GDM1 (cell line): ENCODE measurements at places on chromosomes 3 and 15.

- DNase-seq = peak; percentile 32
Observed at GRCh38 chr3:38521391-38521987, 25.3 kb downstream of the EXOG start.

DNA sequence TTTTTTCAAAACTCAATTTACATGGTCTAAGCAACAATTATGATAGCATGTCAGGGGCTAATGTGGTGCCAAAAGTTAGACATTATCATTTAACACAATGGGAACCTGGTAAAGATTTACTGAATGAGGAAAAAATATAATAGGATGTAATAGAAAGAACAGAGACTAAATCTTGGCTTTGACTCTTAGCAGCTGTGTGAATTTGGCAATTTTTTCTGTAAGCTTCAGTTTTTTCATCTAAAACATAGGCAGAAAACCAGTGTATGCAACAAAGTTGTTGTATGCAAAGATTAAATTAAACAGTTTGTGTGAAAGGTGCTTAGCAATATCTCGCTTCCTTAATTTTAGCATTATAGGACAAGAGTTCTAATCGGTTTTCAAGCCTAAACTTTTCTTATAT, 57.6 kb downstream of the ZBTB20 start:
- DNase-seq = no peak

- no peak for DNase-seq
Observed at GRCh38 chr15:50669611-50670010, 17.0 kb downstream of the TRPM7 start.

DNA sequence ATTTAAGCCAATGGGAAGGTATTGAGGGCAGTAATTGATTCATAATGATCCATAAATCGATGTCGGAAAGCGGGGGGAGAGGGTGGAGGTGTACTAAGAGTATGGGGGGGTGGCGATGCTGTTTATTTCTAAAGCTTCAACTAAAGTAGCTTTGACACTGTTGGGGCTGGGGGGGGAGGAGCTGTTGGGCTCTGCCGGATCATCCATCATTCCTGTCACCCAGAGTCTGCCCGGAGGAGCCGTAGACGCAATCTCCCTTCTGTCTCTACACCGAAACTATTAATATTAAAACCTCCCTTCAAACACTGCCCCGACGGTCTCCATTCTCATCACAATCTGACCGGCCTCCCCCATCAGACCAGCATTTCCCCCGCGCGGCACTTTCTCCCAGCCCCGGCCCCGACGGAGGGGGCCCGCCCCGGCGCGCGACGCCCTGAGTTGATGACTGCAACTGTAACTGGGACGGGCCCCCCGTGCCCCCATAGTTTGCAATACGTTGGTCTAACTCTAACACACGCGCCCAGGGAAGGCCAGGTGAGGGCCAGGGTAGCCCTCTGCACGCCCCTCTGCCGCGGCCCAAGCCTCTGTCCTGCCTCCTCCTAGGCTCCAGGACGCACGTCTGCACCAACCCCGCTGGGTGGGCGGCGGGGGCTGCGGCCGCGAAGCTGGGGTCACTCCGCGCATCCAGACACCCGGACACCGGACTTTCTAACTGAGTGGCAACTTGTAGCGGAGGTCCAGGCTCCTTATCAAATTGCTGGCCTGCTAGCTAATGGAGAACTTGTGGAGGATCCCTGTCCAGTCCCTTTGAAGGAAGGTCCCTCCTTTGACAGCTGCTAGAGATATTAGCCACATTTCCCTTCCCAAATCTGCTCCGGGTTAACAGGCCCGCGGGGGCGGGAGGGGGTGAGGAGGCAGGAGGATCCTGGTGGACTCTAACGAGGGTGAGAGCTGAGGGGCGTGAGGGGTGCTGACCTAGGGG, 212.0 kb downstream of the MEIS2 start:
- no peak for DNase-seq

DNA sequence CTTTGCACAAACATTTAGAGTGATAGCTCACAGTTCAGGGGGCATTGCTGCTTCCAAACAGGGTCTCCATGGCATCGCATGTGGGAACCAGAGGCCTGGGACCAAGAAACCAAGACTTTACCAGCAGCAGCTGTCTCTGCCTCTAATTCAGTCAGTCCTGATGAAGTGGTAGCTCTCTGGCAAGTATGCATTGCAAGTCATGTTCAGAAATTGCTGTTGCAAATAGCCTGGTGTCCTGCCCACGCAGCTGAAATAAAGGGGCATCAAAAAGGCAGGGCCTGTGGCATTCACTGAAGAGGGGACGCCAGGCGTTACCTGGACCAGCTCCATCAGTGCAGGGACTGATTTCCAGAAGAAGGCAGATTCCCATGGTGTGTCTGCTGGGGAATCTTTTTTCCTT, 121.3 kb downstream of the CD47 start:
- DNase-seq = no peak

DNA sequence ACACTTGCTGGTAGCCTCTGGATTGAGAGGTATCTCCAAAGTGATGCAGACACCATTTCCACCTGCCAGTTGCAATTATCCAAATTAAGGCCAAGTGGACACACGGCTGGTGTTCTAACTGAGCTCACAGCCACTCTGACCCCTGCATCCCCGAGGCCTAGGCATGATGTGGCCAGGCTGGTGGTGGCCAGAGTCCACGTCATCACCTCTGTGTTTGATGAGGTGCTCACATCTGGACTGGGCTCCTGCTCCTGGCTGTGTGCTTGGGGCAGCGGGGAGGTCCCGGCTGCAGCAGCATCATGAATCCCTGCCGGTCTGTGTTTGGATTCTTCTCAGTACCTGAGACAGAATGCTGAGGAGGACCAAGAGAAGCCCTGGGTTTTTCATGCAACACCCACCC, 4.9 kb downstream of the OXTR start:
- no peak for DNase-seq

GRCh38 chr3:55077726-55078125, 149.9 kb upstream of the LRTM1 start:
- no peak for DNase-seq

- no peak for DNase-seq
Observed at GRCh38 chr3:28841441-28841840, 439.4 kb upstream of the RBMS3 start.

DNA sequence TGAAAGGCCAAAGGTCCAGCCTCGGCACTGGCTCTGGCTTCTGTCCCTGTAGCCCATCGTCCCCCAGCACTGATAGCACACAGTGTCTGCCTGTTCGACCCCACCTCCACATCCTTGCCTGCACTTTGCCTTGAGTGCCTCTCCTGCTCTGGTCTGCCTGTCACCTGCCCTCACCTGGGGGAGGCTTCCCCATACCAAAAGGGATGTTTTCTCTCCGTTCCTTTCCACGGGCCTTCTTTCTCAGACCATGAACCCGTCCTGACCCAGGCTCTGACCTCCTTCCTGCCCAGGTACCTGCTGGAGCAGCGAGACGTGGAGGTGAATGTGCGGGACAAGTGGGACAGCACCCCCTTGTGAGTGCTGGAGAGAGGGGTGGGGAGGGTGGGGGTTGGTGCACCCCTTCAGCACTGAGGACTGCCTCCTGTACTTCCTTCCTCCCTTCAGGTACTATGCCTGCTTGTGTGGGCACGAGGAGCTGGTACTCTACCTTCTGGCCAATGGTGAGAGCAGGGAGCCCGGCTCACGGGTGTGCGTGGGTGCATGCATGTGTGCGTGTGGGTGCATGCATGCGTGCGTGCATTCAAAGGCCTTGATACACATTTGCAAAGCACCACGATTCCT, 1.5 kb downstream of the ABTB1 start:
- DNase-seq = no peak

DNA sequence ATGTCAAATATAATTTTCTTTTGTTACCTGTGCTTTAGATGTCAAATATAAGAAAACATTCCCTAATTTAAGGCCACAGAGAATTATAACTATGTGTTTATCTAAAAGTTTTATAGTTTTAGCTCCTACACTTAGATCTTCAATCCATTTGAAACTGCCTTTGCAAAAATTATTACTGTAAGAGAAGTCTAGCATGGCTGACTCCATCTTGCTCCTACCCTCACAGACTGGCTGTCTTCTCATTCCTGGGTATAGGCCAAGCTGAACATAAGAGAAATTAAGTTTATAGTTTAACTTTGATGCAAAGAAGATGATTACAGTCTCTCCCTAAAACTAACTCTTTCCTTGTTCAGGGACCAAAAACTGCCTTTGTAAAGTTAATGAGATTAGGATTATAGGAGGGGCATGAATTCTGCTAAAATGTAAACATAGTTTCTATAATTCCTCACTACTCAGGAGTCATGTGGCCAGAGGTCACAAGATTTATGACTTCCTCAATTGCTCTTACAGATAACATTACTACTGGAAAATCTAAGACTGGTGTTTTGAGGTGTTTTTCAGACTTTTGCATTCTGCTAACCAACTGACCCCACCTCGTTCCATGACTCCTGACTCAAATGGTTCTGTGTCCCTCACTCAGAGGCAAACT, 184.0 kb downstream of the BCHE start:
- no peak for DNase-seq

DNA sequence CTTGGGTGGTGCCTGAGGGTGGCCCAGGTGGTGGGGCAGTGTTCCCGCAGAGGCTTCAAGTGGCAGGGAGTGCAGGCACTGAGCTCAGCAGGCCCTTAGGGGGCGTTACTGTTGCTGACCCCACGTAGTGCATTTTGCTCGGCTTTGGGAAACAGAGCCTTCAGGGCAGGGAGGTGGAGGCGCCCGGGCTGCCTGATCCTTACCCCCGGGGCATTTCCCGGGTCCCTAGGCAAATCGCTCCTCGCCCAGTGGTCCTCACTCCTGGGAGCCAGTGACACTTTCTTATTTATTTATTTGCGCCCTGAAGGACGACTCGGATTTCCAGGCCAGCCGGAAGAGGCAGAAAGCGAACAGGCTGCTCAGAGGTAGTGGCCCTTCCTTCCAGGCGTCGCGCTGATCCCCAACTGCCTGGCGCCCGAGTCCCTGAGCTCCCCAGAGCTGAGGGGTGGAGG, 10.1 kb upstream of the FOXB1 start:
- no peak for DNase-seq

GRCh38 chr15:70859322-70859908, 5.5 kb upstream of the LARP6 start:
- no peak for DNase-seq

GRCh38 chr3:50381383-50381782, 22.1 kb upstream of the TMEM115 start:
- no peak for DNase-seq

- DNase-seq = no peak
Observed at GRCh38 chr3:106759731-106760130, 617.5 kb upstream of the CCDC54 start.

- no peak for DNase-seq
Observed at GRCh38 chr3:22907796-22908195, 295.3 kb upstream of the UBE2E2 start.

DNA sequence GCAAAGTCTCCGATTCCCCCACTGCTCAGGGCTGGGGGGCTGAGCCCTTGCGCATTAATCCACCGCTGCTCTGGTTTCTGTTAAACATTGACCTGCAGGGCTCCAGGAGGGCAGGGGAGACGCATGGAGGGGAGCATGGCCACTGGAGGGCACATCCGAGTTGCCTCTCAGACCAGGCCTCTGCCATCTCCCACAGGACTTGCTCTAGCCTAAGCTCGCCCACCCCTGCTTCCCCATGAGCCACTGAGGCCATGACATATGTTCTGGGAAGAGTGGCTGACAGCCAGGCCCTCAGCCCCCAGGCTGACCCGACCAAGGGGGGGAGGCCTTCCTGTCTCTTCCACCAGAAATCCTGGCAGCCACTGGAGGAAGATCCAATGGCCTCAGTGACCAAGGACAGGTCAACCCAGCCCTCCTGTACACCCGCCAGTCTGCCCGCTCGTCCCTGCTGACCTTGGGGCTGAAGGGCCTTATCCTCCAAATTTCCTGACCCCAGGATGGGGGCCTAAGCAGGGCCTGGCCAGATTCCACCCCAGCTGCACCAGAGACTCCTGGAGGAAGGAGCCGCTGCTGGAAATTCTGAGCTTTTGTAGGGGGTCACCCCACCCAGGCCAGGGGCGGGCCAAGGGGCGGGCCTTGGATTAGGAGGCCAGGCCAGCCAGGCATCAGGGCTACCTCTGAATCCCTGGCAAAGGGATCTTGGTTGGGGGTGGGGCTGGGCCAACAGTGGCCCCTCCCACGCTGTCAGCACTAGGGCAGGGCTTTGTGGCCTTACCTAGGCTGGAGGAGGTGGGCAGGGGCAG, at the start of gene HYAL1:
HYAL1 (minus strand) TSS at position 562 of the 803 bp plus-strand sequence. CDS start 618 bp downstream, outside the sequence.
- DNase-seq = no peak
